ENCODE measurements at places on chromosomes 11 and 22.

DNA sequence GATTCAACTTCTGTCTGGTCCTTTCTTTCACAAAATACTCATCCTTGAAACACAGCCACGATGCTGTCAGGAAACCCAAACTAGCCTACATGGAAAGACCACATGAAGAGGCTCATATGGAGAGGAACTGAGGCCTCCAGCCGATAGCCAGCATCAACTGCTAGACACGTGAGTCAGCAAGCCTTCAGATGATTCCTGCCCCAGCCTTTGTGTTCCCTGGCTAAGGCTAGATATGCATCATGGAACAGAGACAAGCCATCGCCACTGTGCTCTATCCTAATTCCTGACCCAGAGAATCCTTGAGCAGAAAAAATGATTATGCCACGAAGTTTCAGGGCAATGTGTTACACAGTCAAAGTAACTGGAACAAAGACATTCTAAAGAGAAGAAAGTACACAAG, 75.5 kb downstream of the ENTHD1 start:
- no peak for DNase-seq

- DNase-seq: peak; percentile 68
Observed at GRCh38 chr11:64996710-64997380, at the start of gene BATF2. BATF2 (minus strand) TSS chr11:64996971; CDS start chr11:64996914, 57 bp downstream.

GRCh38 chr11:133559833-133560471, 27.7 kb upstream of the OPCML start:
- no peak for DNase-seq

DNA sequence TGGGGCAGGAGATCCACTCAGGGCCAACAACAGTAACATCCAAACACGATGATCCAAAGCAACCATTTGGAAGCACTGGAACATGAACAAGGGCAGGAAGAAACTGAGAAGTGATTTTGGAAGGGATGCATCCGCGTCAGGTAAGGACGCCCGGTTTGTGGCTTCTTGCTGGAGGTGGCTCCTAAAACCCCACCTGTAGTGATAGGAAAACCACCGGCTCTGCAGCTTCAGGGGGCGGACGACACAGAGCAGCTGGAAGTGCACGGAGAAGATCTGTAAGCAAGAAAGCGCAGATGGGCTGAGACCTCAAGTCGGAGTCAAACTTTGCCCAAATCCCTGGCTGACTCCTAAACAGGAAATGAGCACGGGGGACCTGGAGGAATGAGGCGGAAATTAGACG, 1066.1 kb downstream of the BRD1 start:
- no peak for DNase-seq

- DNase-seq: no peak
Observed at GRCh38 chr11:79626135-79627075, 185.6 kb upstream of the TENM4 start.

GRCh38 chr11:128239306-128239705, 348.1 kb downstream of the ETS1 start:
- DNase-seq: no peak

- DNase-seq: no peak
Observed at GRCh38 chr11:34305193-34305592, 52.6 kb downstream of the ABTB2 start.

- peak; percentile 99 for DNase-seq
Observed at GRCh38 chr11:83156144-83156995, 561 bp upstream of the PCF11 start.

DNA sequence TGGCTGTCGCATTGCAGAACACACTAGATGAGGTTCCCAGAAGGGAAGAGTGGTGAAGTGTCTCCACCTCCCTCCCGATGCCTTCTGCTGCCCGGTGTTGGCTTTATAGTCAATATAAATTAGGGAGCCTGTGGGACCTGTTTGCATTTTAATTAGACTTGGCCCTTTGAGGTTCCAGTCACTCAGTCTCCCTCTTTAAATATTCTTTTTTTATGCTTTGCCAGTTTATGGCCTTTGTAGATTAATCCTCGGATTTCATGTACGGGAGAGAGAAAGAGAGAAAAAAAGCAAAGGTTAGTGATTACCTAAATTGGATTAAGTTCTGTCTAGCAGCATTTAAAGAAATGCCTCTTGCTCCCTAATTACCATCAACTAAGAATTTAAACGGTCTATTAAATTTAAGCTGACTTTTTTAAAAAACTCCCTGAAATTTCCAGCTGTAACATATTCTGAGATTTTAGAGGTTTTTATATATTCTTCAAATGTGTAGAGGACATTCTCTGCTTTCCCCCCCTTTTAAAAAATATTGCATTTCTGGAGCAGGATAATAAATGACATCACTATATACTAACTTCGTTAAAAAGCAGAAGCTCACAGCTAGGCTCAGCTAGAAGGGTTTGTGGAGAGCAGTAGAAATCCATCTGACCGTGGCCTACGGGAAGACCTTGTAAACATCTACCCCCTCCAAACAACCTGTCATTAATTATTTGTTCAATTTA, 84.4 kb downstream of the PRR5L start:
- DNase-seq: no peak

All from ACHN (cell line).